GM13976 (cell line): ENCODE measurements at places on chromosomes 12 and 14.

DNA sequence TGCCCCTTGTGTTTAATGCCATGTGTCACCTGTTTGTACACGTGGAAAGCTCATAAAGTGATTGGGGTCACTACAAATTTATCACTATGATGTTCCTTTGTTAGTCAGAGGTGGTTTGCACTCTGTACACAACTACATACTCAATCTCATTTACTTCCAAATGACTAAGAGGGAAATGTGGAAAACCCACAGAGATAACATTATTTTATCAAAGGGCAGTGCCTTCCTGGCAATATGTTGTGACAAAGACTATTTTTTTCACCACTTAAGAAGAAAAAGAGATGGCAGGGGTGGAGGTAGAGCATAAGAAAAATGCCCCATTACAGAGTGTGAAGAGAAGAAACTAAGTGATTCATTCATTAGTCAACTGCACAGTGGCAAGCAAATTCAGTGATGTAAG lies 1064.1 kb upstream of the FLRT2 start:
- DNase-seq: no peak

DNA sequence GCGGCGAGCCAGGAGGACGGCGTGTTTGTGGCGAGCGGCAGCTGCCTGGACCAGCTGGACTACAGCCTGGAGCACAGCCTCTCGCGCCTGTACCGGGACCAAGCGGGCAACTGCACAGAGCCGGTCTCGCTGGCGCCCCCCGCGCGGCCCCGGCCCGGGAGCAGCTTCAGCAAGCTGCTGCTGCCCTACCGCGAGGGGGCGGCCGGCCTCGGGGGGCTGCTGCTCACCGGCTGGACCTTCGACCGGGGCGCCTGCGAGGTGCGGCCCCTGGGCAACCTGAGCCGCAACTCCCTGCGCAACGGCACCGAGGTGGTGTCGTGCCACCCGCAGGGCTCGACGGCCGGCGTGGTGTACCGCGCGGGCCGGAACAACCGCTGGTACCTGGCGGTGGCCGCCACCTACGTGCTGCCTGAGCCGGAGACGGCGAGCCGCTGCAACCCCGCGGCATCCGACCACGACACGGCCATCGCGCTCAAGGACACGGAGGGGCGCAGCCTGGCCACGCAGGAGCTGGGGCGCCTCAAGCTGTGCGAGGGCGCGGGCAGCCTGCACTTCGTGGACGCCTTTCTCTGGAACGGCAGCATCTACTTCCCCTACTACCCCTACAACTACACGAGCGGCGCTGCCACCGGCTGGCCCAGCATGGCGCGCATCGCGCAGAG lies 873 bp downstream of the PLXNC1 start:
- peak; percentile 84 for DNase-seq

GRCh38 chr12:101612160-101612916 lies 17.6 kb downstream of the MYBPC1 start:
- DNase-seq: no peak

GRCh38 chr12:75704664-75705063 lies 193.3 kb upstream of the KRR1 start:
- no peak for DNase-seq

DNA sequence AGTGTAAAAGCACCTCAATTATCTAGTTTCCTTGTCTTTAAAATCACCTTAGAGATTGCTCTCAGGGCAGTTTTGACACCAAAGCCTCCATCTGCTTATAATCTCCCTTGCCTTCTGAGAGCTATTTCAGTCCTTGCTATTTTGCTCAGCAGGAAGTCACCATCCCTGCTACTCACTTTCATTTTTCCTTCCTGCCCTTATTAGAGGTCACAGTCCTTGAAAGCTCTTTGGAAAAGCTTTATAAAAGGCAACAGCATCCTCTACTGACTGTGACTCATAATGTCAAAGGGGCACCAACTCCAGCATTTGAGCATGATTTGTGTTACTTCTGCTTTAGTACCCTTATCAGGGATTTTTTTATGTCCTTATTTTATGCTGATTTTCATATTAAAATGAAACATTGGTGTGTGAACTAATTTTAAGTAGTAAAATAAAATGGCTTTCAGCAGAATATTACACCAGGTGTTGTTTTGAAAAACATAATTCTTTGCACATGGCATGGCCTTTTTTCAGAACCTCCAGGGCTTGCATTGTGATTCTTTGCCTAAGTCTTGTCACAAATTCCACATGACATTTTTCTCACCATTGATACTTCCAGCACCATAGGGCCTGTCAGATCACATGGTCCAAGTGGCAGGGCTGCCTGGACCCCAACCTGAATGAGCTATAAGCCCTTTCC lies 213.0 kb downstream of the ADAMTS20 start:
- DNase-seq: peak; percentile 12

GRCh38 chr12:7092229-7092985 lies at the start of gene C1R:
Gene C1R, minus strand, starts transcription at chr12:7092445. Its CDS starts 57 bp downstream, at chr12:7092388.
- DNase-seq: peak; percentile 83

GRCh38 chr12:94175763-94176668 lies 27.6 kb downstream of the PLXNC1 start:
- no peak for DNase-seq

GRCh38 chr14:96586921-96587822 lies 85.0 kb downstream of the PAPOLA start:
- DNase-seq: no peak

DNA sequence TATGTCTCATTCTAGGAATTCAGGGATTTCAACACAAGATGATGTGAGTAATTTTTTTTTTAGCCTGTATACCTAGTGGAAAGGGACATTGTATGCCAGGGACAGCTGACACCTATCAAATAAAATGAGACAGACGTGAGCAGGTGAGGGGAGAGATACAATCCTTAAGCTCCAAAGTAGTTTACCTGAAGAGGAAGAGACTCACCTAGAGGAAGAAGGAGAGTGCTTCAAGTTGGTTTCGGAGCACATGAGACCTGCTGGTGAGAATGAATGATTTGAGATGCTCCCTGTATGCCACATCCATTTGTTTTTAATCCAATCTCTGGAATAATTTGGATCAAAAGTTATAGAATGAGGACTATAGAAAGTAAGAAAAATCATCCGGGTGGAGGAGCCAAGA lies 915.4 kb upstream of the FBXO33 start:
- DNase-seq: peak; percentile 3

GRCh38 chr12:56931474-56931978 lies 2.7 kb downstream of the SDR9C7 start:
- DNase-seq: peak; percentile 34

DNA sequence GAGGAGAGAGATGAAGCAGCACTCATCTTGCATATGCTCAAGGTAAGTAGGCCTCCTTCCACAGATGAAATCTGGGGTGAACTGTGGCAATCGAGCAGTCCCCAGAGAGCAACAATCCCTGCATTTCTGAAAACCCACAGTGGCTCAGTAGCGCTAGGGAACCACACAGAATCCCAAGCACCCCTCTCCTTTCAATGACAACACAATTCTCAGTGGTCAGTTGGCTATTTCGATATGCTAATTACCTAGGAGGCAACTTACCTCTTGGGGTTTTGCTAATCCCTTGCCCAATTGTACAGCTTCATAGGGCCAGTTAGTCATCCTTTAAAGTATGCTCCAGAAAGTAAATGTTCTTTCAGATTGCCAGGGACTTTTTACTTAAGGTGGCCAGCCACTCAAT lies 1035.7 kb downstream of the BCL11B start:
- DNase-seq: no peak

DNA sequence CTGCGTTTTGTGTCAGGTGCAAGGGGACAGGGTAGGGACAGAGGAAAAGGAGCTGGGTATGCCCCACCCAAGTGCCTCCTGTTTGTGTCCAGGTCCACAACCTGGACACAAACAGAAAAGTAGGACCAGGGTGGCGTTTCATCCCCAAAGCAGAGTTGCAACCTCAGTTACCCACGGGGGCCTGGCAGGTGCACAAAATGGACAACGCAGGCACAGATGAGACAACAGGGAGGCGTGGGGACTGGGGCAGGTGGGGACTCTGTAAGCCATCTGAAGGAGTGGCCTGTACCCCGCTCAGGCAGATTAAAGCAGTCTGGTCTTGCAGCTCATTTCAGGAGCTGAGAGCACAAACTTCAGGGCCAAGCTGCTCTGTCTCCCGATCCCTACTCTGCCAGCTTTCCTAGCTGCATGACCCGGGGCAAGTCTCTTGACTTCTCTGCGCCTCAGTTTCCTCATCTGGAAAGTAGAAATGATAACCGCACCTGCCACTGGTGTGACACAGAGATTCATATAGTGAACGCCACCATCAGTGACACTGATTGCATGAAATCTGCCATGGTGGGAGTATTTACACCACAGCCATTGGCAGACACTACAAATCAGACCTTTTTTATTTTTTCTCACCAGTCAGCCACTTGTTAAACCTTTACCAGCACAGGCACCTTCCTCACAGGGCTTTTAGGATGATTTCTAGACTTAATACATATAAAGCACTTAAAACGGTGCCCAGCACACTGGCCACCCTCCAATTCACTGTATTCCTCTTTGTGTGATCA lies 123.0 kb downstream of the PHETA1 start:
- DNase-seq: no peak
